ENCODE measurements at places on chromosomes 13 and 19.

DNA sequence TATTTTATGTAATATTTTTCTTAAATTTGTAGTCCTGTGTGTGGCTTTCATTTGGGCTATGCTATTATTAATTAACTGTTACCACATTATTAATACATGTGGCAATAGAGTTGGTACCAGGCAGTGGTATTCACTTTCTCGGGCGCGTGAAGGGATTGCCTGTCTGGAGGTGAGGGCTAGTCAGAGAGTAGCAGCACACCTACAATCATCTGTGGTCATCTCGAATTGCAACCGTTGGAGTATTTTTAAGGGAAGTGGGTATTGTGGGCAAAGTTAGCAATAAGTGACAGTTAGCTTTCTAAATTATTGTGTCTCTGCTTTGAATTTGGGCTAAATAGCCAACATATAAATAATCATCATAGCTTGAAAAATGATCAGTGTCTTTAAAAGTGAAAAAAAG, 20.0 kb upstream of the GPR18 start:
- no peak for DNase-seq

DNA sequence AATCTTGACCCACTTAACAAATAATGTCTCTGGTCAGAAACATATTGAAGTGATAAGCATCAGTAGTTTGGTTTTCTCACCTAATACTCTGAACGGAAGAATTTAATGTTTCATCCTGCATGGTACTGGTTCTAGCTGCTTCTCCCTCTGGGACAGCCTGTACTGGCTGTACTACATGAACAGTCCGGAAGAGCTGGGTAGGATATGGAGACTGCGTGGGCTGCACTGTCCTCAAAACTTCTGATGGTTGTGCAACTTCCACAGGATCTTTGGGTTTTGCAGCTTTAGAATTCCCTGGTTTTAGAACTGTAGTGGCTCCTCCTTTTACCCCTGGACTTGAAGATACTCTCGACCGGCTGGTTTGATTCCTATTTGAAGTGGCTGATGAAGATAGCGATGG, 78.3 kb downstream of the ELF1 start:
- no peak for DNase-seq

GRCh38 chr19:8110931-8111330, 38.5 kb downstream of the FBN3 start:
- DNase-seq = no peak

GRCh38 chr13:50682002-50682401, 161.5 kb downstream of the DLEU7 start:
- no peak for DNase-seq

- DNase-seq = no peak
Measured at GRCh38 chr19:21694171-21694906, 73.0 kb downstream of the ZNF100 start.

- DNase-seq = no peak
Measured at GRCh38 chr19:54470991-54471782, 1.9 kb downstream of the CDC42EP5 start.

DNA sequence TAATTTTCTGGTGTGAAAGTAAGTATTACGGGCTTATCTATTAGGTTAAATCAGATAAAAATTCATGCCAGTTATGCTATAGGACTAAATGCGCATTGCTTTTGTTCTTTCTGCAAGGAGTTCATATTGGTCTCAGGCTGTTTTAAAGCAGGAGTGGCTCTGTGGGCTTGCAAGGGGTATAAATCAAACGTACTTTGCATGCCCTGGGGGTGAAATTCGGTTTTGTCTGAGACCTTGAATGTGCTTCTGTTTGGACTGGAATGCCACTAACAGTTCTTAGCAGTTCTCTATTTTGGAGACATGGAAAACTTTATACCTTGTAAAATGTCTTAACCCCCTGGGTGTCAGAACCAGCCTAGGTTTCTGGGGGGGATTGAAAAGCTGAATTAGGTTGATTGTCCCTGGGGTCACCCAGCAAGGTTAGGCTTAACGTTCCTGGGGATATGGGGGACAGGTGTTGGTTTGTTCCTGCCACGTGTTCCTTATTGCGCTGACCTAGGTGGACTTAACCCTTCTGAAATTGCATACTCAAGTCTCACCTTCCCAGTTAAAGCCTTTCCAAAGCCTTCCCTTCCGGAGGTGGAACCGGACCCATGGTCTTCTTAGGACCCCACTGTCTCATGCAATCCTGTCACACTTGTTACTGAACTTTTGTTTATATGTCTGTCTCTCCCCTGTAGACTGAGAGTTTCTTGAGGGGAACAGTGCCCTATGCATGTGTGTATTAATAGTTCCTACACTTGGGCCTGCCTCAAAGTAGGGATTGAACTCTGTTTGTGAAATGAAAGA, 182.2 kb downstream of the LMO7 start:
- DNase-seq = no peak

DNA sequence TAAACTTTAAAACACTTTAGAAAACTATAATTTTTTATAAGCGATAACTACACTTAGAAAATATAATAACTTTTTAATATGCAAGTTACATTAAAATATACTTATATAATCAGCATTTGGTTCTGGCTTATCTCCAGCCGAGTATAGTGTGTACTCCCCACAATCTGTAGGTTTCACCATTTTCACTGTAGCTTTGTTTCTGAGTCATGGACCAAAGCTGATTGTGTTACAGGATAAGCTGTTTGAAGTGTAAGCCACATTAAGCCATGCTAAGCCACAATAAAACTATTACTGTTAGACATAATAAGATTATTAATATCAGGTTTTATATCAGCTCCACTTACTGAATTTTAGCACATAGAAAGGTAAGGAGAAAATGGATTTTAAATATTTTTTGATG, 43.8 kb downstream of the CCDC122 start:
- no peak for DNase-seq

- DNase-seq = no peak
Measured at GRCh38 chr13:73939071-73939380, 195.2 kb downstream of the KLF12 start.

- no peak for DNase-seq
Measured at GRCh38 chr19:54448040-54448773, 792 bp upstream of the LENG8 start.

- DNase-seq = no peak
Measured at GRCh38 chr19:18419699-18420460, 682 bp downstream of the SSBP4 start.

DNA sequence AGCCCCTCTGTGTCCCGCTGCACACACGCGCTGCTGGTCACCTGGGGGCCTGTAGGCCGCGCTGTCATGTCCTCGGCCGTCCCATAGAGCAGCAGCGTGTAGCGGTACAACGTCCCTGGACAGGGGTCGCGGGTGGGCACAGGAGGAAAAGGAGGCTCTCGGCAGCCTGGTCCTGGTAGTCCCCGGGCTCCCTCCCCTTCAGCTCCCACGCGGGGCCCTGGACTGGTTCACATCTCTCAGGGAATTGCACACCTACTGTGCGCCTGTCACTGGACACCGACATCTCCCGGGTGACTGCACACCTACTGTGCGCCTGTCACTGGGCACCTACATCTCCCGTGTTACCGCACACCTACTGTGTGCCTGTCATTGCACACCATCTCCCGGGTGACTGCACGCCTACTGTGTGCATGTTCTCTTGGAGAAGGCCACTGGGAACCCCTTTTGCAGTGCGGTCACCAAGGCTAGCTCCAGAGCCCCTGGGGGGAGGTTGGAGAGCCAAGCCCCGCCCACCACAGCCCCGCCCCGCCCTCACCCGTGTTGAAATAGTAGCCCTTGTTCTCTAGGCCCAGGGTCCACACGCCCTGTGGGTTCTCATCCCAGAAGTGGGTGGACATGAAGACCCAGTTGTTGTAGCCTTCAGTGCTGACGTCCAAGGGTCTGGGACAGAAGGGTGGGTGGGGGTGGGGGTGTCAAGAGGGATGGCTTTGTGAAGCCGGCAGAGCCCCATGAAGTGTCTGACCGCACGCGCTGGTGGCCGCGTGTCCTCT, 3.5 kb upstream of the C19orf25 start:
- no peak for DNase-seq

GRCh38 chr19:23071147-23071511, 45.7 kb upstream of the ZNF730 start:
- no peak for DNase-seq

- DNase-seq = no peak
Measured at GRCh38 chr19:10991076-10991475, 30.2 kb downstream of the SMARCA4 start.

DNA sequence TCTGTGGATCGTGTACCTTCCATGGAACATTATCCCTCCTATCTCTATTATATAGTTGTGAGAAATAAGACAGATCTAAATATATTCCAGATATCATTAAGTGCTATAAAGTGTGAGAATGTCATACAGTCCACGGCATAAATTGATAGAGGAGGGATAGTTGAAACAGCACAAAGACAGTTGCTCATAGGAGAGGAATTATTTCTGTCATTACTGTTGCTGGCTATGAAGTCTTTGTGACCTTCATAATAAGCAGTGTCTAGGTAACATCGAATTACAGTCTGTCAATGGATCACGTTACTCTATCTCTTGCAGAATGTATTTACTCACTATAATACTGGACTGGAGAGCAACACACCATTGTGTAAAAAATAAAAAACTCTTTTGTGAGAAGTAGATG, 671.5 kb upstream of the PCDH20 start:
- DNase-seq = no peak

DNA sequence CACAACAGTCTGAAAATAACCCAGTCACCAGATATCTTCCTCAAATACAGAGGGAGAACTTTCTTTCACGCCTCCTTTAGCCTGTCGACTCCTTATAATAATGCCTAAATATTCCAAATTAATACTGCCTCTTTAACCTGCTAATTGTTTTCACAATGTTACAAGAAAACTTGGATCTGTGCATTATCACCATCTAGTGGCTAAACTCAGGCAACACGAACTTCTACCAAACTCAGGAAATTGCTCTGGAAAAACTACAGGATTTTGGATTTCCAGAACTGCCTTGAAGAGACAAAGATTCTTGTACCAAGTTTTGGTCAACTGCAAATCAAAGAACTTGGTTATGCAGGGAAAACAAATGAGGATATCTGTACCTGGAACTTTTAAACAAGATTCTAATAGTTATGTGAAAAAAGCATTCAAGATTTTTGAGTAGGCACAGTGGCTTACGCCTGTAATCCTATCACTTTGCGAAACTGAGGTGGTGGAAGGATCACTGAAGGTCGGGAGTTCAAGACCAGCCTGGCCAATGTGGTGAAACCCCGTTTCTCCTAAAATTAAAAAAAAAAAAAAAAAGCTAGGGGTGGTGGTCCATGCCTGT, 10.8 kb downstream of the CLN5 start:
- DNase-seq = no peak

DNA sequence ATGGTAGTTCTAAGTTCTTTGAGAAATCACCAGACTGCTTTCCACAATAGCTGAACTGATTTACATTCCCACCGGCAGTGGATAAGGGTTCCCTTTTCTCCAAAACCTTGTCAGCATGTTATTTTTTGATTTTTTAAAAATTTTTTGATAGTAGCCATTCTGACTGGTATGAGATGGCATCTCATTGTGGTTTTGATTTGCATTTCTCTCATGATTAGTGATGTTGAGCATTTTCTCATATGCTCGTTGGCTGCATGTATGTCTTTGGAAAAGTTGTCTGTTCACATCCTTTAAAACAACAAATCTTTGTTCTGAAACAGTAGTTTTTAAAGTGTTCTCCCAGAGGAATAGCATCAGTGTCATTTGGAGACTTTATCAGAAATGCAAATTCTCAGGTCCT, 77.5 kb upstream of the POMP start:
- DNase-seq = no peak
